ENCODE measurements at places on chromosomes 4 and X. TPM values are rescaled to one million over a fixed set of nuclear protein-coding genes. Genes with fewer than 3 reads are reported as not detected.

TCEAL3 gene
- 31.2 TPM for polyA plus RNA-seq

ARAP2 gene
- 240 TPM for polyA plus RNA-seq

CDX4 gene
- not detected for polyA plus RNA-seq

SLBP gene
- polyA plus RNA-seq = 61.5 TPM

NHSL2 gene
- polyA plus RNA-seq = 3.0 TPM
